GM10248 (cell line): ENCODE measurements at places on chromosomes 11 and 22.

GRCh38 chr11:61058583-61059259 lies 43.6 kb upstream of the CD5 start:
- no peak for DNase-seq

DNA sequence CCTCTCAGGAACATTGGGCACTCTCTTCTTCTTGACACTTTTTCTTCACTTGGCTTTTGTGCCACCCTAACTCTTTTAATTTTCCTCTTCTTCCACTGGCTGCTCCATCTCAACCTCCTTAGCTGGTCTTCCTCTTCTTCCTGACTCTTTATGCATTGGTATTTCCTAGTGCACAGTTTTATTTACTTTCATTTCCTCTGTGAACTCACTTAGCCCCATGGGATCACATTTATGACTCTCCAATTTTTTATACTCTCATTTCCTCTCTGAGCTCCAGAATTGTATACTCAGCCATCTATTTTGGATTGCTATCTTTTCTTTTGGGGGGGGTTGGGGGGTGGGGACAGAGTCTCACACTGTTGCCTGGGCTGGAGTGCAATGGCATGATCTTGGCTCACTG lies 38.5 kb upstream of the LARGE1 start:
- no peak for DNase-seq

DNA sequence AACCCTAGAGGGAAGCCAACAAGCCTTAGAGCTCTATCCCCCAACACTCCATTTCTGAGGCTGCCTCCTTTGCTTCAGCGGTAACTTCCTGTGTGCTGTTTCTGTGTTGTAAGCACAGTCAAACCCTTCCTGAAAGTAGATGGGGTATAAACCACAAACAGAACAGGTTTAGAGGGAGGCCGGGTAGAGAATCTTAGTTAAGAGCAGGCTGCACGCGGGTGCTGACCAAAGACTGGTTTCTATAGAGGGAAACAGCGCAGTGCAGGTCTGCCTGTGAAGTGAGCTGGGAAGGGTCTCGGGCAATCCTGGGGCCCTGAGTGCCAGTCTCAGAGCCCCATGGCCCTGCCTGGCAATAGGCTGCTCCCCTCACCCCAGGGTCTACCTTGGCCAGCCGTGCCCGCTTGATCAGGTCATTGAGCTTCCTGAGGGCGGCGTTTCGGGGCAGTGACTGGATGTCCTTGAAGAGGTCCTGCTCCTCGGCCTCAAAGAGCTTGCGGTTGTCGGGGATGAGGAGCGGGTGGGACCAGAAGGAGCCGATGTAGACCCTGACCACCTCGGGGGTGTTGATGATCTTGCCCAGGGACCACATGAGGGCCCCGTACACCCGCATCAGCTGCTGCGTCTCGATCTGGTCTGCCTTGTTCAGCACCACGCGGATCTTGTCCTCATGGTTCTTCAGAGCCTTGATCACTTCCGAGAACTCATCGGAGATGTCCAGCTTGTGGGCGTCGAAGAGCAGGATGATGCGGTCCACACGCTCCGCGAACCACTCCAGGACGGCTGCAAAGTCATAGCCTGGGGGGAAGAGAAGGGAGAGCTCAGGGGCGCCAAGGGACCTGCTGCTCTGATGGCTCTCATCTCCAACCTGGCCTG lies 15.3 kb upstream of the CDC42BPG start:
- peak; percentile 89 for DNase-seq

GRCh38 chr22:50260434-50260800 lies 1.1 kb downstream of the MAPK12 start:
- no peak for DNase-seq

DNA sequence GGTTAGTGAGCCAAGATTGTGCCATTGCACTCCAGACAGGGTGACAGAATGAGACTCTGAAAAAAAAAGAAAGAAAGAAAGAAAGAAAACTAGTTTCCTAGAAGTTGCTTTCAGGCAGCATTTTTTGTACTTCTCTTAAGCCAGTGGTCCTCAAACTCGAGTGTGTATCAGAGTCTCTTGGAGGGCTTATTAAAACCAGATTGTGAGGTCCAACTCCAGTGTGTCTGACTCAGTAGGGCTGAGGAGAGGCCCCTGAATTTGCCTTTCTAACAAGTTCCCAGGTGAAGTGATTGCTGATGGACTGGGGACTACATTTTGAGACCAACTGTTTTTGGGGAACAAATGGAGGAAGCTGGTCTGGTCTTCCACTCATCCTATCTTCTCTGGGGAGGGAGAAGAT lies 57.5 kb upstream of the VSTM5 start:
- DNase-seq, result no peak

DNA sequence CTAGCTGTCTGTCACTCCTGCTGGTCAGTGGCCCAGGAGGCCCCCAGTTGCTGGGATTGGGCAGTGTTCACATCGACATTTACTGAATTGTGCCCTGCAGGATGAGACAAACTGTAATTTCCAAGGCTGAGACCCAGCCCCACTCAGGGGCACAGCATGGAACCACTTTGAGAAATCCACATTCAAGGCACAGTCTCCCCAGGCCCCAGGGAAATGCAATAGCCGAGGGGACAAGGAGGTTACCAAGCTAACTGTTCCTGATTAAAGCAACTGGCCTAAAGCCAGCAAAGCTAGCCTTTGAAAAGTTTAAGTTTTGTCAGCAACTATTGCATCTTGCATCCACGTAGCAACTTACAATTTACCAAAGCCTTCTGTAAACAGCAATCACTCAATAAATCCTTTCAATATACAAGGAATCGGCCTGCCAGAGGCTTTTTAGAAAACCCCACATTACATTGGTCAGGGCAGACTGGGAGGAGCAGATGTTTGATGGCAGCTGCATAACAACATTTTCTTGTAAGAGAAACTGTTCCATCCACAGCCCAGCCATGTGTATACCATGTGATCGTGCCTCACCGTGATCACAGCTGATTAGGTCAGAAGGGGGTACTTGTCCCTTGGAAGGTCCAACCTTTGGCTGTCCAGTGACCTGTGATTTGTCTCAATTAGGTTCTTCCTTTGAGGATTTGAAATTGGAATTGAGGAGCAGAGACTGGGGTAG lies 103.9 kb downstream of the TENM4 start:
- DNase-seq, result no peak

- DNase-seq, result no peak
Observed at GRCh38 chr11:125512106-125512505, 16.0 kb upstream of the FEZ1 start.

GRCh38 chr11:85182441-85183387 lies 444.4 kb downstream of the DLG2 start:
- peak; percentile 8 for DNase-seq

- peak; percentile 60 for DNase-seq
Observed at GRCh38 chr11:1017269-1018005, 19.1 kb downstream of the MUC6 start.

DNA sequence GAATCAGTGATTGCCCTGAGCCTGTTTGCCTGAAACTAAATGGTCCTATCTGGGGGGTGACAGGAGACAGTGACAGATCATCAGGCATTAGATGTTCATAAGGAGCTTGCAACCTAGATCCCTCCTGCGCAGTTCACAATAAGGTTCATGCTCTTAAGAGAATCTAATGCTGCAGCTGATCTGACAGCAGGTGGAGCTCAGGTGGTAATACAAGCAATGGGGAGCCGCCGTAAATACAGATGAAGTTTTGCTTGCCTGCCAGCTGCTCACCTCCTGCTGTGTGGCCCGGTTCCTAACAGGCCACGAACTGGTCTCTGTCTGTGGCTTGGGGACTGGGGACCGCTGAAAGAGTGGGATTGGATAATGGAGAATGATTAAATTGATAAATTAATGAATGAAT lies 14.0 kb downstream of the NOX4 start:
- DNase-seq, result no peak

DNA sequence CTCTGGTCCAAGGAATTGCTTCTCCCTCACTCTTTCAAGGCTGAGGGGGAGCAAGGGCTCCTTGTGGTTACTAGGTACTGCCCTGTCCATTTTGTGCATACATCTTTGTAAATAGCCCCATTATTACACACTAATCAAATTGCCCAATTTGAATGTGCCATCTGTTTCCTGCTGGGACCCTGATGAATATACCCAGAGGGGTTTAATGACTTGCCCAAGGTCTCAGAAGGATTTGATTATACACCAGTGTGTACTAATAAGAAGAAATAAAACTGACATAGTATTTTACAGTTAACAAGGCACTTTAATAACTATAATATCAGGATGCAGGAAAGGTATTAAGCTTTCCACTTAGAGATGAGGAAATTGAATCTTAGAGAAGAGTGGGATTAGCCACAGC lies 64.6 kb upstream of the PTPRJ start:
- no peak for DNase-seq

DNA sequence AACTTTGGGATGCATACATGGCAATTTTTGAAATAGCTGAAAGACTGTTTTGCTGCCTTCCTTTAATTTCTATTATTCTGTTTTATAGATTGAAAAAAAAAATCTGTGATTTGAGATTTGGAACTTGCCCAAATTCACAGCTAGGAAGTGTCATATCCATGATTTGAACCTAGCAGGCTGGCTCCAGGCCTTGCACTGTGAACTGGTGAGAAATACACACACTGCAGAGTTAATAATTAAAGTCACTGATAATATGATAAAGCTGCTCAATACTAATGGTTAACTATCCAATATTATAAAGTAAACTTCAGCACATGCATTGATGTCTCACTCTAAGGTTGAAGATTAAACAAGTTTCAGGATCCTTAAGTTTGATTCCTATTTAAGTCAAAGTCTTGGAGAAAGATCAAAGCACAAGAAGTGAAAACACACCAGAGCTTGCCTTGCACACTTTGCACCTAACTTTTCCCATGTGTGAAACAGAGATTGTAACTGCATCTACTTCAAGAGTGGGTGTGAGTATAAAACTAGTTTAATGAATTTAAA lies 150.6 kb upstream of the CCDC179 start:
- DNase-seq, result no peak

DNA sequence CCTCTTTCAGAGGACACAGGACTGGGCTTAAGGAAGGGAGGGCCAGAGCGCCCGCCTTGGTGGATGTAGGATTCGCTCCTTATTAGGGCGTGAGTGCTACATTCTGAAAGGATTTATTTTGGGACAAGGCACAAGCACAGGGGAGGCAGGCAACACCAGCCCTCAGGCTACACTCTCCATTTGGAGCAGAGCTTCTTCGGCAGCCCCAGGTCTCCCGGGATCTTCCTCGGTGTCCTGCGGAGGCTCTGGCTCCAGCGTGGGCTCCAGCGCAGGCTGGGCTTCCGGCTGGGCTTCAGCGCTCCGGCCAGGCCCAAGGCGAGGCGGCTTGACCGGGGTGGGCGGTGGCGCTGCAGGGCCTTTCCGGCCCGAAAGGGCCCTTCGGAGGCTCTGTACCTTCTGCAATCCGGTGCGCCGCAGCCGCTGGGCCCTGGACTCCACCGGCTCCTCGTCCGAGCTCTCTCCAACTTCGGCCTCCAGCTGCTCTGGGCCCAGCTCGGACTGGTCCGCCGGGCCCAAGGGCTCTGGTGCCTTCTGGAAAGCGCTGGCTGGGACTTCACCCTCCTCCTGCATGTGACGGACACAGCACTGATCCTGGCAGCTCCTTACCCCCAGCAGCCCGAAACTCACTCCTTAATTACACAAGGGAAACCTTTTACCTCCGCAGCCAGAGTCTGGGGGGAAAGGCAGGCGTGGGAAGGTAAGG lies 1.1 kb downstream of the CAVIN3 start:
- no peak for DNase-seq

- no peak for DNase-seq
Observed at GRCh38 chr11:16012125-16012751, 344.1 kb downstream of the SOX6 start.

GRCh38 chr11:92725352-92725751 lies 244.1 kb upstream of the MTNR1B start:
- DNase-seq, result no peak

DNA sequence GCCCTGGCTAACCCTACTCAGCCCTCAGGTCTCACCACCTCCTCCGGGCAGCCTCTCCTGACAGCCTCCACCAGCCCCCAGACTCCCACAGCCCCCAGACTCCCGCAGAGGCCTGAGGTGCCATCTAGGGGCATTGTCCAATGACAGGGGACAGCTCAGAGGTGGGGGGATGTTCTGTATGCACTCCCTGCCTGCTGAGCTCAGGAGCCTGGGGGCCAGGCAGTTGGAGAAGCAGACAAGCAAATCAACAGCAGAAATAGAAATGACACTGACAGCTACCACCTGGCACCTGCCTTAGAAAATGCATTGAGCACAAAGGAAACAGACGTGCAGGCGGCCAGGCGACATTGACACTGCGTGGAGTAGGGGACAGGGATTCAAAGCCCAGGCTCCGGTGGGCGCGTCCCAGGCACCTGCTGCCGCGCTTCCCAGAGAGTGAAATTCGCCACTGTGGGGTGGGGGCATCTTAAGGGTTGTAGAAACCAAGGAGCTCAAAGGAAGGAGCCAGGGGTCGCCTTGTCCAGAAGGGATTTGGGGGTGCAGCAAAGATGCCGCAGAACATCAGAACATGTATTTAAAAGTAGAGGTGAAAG lies 22.5 kb upstream of the WNT7B start:
- no peak for DNase-seq

DNA sequence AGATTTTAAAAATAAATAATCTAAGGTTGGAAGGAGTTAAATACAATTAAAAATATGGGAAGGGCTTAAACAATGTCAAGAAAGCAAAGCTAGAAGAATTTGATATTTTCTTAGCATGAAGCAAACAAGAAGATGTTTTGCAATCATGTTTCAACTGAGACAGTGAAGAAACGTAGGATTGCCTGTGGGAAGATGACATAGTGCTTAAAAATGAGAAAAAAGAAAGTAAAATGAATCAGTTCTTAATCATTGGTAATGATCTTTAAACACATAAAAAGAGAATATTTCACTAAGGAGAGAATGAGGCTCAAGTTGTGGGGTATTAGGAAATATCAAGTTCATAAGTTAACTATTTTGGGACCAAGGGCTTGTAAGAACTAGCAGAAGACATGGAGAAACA lies 855.0 kb downstream of the METTL15 start:
- no peak for DNase-seq

- DNase-seq, result no peak
Observed at GRCh38 chr11:119103793-119104192, 2.1 kb upstream of the DPAGT1 start.

- DNase-seq, result no peak
Observed at GRCh38 chr22:27490080-27490479, 311.5 kb downstream of the MN1 start.

DNA sequence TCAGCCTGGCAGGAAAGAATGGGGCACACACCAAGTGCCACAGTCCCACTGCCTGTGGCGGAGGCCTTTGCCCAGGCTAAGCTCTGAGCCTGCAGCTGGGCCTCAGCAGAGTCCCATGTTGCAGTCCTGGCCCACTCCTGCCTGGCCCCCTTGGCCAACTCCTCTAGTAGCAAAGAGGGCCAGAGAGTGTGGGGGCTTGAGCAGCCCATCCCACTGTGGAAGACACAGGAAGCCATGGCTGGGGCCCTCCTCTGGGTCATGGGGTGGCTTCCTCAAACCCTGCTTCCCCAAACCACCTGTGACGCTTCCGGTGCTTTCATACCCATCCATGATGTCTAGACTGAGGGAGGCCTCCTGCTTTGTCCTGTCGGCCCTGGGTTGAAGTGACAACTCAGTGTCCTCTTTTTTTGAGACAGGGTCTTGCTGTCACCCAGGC lies 5.8 kb downstream of the RPS19BP1 start:
- DNase-seq, result no peak
